ENCODE measurements at places on chromosomes 1 and 21. TPM values are rescaled to one million over a fixed set of nuclear protein-coding genes. Genes with fewer than 3 reads are reported as not detected.

- no peak for DNase-seq
Measured at GRCh38 chr1:11839727-11840705, 7.6 kb downstream of the NPPA start.

GRCh38 chr1:156154317-156154749 lies 948 bp downstream of the SEMA4A start:
- peak; percentile 79 for DNase-seq

DNA sequence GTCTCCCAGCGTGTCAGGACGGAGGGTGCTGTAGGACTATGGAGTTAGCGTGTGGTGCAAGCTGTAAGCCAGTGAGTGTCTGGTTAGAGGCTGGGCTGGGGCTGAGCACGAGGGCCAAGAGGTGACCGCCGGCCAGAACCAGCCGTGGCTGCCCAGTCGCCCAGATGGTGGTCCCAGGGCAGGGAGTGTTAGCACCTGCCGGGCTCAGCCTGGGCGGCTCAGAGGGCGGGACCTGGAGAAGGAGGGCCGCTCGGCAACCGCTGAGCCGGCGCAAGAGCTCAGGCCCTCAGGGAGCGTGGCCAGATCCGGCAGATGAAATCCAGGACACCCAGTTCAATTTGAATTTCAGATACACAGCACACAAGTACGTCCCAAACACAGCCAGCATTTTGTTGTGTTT lies 87.9 kb downstream of the PRDM16 start:
- no peak for DNase-seq

The RNU1-4 gene
- total RNA-seq, result 3,744 TPM

DNA sequence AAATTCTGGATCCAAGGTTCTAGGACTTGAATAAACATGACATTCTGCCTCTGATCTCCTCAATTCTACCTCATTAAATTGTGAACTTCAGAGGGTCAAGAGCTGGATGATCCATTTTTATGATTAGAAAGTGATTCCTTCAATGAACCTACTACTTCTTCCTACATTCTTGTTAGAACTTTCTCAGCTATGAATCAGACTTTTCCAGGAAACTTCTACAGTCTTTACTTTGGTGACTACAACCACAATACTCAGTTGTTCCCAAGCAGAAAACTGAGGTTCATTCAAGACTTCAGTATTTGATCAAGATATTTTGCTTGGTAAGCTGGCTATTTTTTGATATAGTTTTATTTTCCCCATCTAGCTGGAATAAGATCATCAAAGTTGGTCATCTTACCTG lies 51.4 kb downstream of the CDC7 start:
- no peak for DNase-seq

DNA sequence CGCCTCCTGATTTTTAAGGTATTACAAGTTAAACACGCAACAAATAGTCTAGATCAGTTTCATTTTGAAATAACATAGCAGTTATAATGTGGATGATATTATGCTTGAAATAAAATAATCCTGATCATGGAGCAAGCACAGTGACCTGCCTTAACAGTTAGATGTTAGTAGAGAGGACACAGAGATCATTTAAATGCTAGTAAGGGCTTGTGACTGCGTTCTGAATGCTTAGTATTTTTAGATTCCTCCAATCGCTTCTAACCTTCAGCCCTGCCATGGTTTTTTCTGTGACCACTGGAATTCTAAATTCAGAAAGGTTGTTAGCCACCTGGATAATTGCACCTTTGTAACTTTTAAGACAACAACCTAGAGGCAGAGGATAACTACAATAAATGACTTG lies 46.4 kb downstream of the KIF26B start:
- DNase-seq, result no peak

The AADACL3 gene
- not detected for total RNA-seq

The CHI3L1 gene
- total RNA-seq, result not detected

The NMNAT2 gene
- not detected for total RNA-seq

GRCh38 chr1:77282187-77282865 lies 507 bp downstream of the AK5 start:
- no peak for DNase-seq

- DNase-seq, result no peak
Measured at GRCh38 chr1:184002071-184002470, 35.5 kb downstream of the COLGALT2 start.

GRCh38 chr1:219965285-219966070 lies 37.1 kb upstream of the SLC30A10 start:
- DNase-seq, result no peak

DNA sequence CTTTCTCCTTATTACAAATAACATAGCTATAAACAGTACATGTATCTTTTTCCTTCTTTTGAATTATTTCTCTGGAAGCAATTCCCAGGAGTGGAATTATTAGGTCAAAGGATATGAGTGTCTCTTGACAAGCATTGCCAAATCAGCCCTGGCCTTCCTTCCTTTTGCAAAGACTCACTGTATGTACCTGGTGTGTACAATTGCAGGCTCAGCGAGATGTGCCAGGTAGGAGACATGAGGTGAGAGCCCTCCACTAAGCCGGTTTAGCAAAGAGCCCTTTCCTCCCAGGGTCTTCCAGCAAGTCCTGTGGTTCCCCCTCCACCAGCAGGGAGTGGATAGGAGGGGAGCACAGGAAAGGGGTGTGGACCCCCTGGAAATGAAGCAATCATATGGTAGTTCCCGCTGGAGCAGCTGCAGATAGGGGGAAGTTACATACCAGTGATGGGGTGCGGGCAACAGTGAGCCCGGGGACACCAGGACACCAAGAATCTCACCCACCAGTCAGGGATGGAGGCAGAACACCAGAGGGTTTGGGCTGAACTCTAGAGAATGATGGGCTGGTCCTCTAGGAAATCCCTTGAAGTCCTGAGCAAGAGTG lies 18.3 kb downstream of the RCSD1 start:
- no peak for DNase-seq

The TRNAU1AP gene
- total RNA-seq, result 52.8 TPM

- no peak for DNase-seq
Measured at GRCh38 chr21:41170442-41170841, 2.5 kb downstream of the BACE2 start.

DNA sequence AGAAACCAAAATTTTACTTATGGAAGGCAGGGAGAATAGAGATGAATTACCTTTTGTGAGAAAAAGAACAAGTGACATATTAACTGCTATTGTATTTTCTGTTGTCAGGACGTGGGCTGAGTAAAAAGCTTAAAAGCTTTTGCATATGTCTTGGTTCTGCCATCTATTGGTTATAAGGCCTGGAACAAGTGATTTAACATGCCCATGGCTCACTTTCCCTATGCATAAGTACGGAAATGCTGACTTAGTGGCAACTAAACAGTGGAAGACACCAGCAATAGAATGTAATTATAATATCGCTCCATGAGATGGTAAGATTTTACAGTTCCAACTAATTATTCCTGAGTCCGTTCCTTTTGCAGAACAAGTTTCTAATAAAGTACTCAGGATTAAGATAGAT lies 6.7 kb upstream of the CTSS start:
- no peak for DNase-seq

- DNase-seq, result no peak
Measured at GRCh38 chr1:98217601-98218000, 296.8 kb upstream of the DPYD start.

DNA sequence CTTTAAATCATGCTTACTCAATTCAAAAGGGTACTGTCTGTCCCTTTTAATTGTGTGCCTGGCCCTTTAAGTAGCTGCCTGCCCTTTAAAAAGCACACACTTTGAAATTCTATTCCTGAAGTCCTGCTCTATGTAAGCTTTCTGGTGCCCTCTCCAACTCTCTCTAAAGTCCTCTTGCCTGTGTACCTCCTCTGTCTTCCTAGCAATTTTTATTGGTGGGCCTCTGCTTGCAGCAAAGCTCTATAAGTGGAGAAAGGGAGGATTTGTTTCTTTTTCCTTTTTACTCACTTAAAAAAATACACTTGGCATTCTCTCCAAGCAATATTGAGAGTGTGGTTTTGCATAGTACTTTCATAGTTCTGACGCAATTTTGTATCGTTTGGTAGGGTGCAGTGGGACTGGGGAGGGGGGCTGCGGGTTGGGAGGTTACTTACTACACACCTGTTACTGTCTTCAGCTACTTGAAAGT lies 135.4 kb downstream of the LMO4 start:
- DNase-seq, result no peak

DNA sequence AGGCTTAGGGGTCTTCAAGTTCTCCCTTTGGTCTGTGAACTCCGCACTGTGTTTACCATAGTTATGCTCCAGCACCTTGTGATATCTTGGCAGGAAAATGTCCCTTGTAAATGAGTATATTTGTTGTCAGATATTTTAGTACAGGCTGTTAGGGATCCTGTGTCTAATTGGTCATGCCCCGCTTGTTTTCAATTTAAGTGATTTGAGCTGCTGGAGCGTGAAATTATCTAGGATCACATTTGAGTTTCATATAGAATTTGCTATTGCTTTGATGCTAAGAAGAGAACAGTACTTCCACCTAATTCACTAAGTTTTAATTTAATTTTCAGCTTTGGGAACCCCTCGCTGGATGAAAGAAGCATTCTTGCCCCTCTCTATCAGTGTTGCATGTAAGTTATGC lies 15.4 kb upstream of the TOR3A start:
- DNase-seq, result no peak

DNA sequence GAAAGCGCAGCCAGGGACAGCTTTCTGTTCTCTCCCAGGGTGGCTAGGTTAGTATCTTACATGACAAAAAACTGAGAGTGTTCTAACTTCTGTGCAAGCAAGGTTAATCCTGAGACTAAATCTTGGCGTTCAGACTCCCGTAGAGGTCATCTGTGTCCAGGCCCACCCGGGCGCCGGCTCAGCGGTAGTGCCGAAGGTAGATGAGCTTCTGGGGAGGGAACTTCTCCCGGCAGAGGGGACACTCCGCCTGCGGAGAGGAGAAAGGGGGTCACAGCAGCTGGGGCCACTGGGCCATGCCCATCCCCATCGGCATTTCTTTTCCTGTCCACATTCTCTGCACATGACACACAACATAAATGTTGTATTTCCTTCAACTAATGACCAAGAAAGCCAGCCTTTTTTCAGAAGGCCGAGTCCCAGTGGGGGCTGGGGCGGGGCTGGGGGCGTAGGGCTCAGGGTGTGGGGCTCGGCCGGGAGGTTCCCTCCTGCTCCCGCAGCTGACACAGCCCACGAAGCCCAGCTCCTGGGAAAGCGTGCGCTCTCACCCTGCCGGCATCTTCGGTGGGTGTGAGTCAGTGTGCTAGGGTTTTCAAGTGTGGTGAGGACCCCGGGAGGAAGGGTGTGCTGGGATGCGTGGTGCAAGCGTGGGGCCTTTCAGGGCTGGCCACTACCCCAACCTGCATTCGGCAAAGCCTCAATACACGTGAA lies 6.6 kb downstream of the PEX10 start:
- no peak for DNase-seq

DNA sequence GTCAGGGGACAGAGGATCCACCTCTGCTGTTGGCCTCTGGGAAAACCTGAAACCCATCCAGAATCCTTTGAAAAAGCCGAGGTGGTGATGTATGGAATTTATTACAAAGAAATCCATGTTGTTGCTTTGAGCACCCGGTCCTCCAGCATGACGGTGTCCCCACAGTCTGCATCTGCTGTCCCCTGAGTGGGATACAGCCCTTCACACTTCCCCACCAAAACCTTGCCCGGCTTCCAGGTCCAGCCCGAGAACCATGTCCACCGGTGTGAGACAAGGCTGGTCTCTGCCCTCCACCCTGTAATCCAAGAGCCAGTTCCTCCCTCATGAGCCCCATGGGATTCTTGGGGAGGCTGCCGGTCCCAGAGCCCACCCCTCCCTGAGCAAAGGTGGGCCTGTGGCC lies 70.5 kb downstream of the STUM start:
- DNase-seq, result no peak

GRCh38 chr1:1545946-1546737 lies 5.7 kb upstream of the TMEM240 start:
- no peak for DNase-seq

DNA sequence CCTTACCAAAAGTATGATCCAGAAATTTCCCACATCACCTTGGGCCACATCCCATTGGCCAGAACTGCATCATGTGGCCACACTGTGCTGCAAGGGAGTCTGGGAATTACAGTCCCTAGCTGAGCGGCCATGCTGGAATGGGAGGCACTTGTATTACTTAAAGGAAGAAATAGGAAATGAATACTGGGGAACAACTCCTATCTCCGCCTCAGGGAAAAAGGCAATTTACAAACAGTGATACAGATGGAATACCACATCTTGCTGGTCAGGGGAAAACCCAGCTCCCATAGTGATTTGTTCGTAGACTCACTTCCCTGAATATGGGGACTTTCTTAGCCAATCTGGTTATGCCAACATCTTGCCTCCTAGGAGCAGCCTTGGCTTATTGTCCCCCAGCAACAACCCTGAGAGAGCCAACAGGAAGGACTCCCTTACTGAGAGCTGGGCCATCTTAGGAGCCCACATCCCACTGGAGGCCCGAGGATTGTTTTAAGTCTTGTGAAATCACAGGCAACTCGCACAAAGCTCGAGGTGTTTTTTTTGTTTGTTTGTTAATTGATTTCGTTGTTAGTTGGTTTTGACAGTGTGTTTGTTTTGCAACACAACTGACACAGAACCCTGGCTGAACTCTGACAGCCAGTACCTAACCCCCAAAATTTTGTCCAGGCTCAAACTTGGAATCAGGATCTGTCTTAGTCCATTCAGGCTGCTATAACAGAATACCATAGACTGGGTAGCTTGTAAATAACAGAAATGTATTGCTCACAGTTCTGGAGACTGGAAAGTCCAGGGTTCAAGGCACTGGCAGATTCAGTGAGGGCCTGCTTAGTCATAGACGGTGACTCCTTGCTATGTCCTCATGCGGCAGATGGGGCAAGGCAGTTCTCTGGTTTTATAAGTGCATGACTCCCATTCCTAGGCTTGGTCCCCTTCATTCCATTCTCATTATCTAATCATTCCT lies 14.9 kb downstream of the CDA start:
- DNase-seq, result no peak

The BSDC1 gene
- 39.8 TPM for total RNA-seq

- DNase-seq, result no peak
Measured at GRCh38 chr1:162349635-162350330, 26.9 kb downstream of the SPATA46 start.

DNA sequence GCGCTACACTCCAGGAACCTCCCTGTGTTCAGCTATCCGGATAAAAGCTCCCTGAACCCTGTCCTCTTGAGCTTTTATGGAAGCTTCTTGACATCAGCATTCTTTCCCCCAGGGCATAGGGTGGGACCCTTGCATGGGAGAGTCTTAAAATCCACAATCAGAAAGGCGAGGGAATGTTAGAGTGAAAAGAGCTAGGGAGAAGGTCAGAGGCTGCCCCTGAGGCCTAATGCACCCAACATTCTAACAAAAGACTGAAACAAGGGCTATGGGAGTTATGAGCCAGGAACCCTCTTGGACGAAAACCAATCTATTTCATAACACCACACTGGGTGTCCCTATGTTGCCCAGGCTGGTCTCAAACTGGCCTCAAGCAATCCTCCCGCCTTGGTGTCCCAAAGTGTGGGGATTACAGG lies 36.7 kb downstream of the NEK2 start:
- no peak for DNase-seq

Data from activated CD8-positive, alpha-beta memory T cell treated with anti-CD3 and anti-CD28 coated beads, Interleukin-2, amount 10 ng/mL, durations not matched to agents 7 days and 5 days (primary cell).